Stimulated activated CD4-positive, alpha-beta T cell treated with anti-CD3 and anti-CD28 coated beads, Interleukin-1b, Interleukin-23, amount 100 ng/mL, for 48 hours (primary cell): ENCODE measurements at places on chromosomes 2 and 18.

DNA sequence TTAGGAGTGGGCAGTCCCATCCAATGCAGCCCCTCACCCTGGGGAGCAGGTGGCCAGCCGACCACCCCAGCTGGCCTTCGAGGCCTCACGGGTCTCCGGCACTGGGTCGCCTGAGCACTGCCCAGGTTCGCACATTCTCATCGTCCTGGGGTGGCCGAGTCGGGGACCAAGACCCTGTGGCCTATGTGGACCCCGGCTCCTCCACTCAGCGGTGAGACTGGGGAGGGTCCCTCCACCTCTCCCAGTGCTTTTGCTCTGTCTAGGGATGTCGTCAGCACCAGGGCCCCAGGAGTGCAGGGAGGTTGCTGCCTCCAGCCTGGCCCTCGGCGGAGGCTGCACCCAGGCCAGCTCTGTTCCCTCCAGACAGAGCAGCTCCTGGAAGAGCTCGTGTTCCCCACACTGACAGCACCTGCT lies 89.6 kb downstream of the TPO start:
- no peak for DNase-seq

GRCh38 chr18:69951182-69951581 lies 3.5 kb upstream of the CD226 start:
- no peak for DNase-seq

DNA sequence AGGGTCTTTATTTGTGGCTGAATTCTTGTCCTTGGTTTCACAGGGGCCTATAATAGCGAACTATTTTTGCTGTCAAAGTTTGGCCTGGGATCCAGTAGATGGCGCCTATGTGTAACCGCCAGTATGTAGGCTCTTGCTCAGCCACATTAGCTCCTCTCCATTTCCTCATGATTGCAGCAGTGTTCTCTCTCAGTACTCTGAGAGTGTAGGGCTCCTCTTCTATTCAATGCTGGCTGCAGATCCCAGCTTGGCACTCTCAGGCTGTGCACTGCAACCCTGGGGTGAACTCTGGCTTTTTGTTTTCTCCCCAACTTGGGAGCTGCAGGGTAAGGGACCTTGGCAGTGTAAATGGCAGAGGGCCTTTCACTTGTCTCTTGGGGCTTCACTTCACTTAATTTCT lies 344.6 kb upstream of the CHAC2 start:
- peak; percentile 4 for DNase-seq

GRCh38 chr18:76673281-76674185 lies 148.8 kb upstream of the ZNF236 start:
- no peak for DNase-seq

DNA sequence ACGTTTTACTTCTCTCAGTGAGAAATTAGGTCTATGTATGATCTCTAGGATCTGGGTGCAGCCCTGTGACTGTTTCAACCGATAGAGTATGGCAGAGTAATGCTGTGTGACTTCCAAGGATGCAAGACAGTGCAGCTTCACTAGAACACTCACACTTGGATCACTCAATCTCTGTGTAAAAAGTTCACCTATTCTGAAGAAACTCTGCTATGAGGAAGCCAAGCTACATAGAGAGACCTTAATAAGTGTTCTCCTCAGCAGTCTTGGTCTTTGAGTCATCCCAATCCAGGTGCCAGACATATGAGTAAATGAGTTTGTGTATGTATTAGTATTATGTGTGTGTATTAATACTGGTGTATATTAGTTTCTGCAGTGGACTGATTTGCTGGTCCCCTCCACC lies 335.0 kb downstream of the NR4A2 start:
- DNase-seq = no peak

- DNase-seq = no peak
These were observed 23.9 kb upstream of the CCDC68 start for GRCh38 chr18:54983041-54983686.
